ENCODE measurements at places on chromosomes 6 and 20.

DNA sequence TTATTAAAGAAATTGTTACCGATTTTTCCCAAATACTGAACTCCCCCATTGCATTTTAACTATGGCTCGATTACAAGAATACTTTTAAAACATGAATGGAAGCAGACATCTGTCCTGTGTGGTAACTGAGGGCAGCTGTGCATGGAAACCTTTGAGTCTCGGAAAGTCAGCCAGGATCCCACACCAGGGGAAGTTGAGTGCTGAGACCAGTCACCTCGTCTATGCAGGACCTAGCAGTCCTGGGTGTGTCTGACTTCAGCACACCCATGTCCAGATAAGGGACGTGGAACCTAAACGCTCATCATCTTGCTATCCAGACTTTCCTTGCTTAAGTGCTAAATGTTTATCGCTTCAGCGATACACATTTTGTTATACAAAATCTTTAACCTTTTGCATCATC lies 6.1 kb downstream of the RIN2 start:
- no peak for DNase-seq

DNA sequence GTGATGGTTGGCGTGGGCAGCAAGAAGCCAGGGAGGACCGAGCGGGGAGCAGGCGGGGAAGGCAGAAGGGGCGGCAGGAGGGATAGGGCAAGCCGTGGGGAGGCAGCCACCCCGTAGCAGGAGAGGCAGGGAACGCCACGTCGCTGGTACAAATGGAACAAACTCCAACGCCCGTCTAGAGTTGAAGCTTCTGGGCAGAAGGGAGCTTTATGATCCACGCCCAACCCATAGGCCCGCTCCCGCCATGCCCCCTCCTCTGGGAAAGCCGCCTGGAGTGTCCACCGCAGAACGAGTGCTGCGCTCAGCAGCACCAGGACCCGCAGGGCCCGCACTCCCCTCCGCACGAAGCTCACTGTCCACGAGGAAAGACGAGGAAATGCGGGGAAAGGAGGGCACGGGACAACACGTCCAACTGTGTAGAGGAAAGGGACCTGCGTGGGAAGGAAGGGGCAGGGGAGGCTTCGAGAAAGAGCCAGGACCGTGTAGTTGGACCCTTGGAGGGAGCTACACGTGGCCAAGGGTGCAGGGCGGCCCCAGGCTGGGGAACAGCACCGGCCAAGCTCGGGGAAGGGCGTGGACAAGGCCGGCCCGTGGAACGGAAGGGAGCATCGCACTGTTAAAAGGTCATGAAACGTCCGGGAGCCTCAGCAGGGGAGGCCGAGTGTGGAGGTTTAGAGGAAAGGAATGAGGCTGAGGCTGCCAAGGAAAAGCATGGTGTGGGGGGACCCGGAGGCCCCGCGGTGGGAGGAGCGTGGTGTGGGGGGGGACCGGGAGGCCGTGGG lies 204.0 kb downstream of the DLL1 start:
- no peak for DNase-seq

GRCh38 chr20:38211200-38212097 lies 46.4 kb upstream of the TGM2 start:
- no peak for DNase-seq

DNA sequence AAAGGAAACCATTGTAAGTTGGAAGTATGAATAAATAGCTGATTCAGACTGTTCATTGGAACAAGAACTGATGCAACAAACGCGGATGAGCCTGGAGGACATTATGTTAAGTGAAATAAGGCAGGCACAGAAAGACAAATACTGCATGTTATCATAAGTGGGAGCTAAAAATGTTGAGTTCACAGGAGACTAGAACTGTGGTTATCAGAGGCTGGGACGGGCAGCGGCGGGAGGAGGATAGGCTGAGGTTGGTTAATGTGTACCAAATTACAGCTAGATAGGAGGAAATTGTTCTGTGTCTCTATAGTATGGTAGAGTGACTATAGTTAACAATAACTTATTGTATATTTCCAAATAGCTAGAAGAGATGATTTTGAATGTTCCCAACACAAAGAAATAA lies 40.8 kb downstream of the FAM229B start:
- DNase-seq = no peak

DNA sequence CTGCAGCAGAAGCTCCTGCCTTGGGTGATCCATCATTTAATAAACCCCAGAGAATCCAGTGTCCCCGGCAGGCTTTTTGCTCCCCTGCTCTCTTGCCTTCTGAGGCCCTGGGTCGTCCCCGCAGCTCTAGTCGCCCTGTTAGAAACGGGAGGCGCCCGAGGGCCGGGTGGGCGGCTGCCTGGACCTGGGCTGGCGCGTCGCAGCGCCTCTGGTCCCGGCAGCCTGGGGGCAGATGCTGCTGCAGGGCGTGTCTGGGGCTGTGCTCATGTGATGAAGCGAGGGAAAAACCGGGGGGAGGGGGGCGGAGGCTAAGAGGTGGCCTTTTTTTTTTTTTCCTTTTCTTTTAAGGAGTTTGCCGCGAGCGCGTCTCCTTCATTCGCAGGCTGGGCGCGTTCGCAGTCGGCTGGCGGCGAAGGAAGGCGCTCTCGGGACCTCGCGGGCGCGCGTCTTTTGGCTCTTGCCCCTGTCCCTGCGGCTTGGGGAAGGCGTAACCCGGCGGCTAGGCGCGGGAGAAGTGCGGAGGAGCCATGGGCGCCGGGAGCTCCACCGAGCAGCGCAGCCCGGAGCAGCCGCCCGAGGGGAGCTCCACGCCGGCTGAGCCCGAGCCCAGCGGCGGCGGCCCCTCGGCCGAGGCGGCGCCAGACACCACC lies 394 bp downstream of the AKAP12 start:
- DNase-seq = peak; percentile 70

DNA sequence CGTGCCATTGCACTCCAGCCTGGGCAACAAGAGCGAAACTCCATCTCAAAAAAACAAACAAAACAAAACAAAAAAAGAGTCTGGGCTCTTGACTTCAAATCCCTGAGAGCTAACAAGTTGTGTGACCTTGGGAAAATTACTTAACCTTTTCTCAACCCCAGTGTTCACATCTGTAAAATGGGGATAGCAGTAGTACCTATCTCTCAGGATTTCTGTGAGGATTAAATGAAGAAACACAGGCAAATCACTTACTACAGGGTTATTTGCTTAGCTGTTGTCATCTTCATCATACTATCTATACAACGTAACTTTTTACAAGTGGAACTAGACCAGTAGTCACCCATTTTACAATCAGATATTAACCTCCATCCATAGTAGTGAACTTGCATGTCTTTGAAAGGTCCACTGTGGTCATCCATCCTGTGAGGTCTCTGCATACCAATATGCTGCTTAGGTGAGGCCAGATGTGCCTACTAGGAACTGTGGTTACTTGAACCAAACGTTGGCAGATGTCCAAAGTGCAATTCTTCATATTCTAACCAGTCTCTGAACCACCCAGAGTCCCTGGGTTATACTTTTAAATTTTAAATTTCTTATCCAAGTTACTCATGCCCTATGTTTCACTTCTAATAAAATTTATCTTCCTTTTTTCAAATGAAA lies 128.9 kb upstream of the BEND3 start:
- DNase-seq = no peak

DNA sequence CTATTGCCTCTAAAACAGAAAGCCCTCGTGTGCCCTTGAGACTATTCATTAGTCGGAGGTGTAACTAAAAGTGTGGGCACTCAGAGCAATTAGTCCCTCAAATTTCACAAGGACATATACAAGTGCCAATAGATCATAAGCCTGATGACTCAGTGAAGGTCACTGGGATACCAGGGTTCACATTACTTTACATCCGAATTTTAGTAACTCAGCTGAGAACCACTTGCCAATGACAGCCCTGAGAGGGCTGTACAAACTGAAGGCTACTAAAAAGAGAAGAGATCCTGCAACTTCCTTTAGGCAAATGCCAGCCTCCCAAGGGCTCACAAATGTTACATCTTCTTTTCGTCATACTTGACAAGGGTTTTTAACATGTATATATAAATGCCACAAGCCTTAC lies 369.6 kb downstream of the TENT5A start:
- no peak for DNase-seq

GRCh38 chr20:5369629-5370028 lies 52.9 kb upstream of the PROKR2 start:
- DNase-seq = no peak

DNA sequence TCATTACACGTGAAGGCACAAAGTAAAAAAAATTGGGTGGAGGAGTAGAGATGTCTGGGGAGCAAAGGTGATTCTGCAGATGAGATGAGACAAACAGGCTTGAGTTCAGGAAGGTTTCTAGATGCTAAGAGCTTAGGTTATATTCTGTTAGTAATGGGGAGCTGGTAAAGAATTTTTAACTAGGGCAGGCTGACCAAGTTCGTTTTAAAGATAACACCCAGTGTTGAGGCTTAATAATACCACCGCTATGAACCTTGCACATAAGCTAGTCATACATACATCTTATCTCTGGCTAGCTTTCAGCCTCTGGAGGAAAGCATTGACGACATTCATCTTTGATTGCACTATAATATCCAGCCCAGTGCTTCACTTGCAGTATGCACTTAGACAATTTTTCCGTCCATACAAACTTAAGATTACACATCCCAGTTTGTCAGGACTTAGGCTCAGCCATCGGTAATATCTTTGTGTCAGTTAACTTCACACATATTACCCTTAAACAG lies 12.1 kb downstream of the NHSL1 start:
- DNase-seq = no peak

DNA sequence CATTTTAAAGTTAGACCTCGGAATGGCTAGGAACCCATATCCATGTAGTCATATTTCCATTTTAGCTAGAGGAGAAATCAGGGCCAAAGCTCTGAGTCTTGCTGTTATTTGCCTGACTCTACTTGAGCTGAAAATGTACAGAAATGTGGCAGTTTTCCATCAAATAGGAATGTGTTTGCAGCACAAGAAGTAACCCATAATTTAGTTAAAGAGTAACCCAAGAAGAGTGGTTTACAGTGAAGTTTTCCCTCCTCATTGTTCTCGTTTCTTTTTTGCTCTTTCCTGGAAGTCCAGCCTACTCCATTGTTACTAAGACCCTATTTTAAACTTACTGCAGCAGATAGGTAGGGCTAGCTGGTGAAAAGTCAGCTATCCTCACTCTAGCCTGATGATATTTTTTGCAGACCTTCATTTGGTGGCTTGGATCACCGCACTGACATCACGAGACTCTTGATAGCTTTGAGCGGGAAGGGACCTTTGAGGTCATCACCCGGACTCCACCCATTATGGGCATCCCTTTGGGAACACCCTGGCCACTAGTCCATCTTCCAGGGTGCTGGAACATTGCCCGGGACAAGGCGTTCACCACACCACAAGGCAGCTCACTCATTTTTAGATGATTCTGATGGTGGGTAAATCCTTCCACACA lies 28.0 kb upstream of the ADGRF5 start:
- DNase-seq = no peak

DNA sequence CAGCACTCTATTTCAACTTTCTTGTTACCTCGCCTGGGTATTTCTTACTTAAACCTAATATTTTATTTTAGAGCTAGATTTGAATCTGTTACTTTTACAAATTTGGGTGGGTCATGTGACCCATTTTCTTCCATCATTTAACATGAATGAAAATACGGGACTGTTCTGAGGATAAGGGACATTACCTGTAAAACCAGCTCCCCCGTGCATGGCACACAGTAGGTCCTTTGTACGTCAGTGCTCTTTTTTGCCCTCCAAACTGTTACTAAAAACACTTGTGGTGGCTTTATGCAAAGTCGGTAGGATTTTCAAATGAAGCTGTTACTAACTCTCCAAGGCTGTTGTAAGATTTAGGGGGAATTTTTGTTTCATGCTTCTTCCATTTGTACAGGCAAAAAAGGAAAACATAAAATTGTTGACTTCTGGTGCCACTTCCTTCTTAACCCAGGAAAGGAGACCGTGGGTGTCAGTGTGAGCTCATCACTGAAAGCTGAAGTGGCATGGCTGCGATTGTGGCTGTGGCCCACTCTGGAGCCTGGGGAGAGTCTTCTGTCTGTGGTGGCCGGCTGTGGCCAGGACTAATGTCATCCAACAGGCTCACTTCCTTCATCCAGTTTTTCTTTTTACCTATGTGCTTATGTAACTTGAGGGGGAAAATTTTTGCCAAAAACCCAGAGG lies 40.2 kb upstream of the PXDC1 start:
- no peak for DNase-seq

- no peak for DNase-seq
Observed at GRCh38 chr20:41373931-41374920, 7.6 kb upstream of the EMILIN3 start.
